ENCODE measurements at places on chromosomes 2 and 18.

GRCh38 chr2:157806426-157807077, 69.6 kb downstream of the ACVR1 start:
- DNase-seq: no peak

DNA sequence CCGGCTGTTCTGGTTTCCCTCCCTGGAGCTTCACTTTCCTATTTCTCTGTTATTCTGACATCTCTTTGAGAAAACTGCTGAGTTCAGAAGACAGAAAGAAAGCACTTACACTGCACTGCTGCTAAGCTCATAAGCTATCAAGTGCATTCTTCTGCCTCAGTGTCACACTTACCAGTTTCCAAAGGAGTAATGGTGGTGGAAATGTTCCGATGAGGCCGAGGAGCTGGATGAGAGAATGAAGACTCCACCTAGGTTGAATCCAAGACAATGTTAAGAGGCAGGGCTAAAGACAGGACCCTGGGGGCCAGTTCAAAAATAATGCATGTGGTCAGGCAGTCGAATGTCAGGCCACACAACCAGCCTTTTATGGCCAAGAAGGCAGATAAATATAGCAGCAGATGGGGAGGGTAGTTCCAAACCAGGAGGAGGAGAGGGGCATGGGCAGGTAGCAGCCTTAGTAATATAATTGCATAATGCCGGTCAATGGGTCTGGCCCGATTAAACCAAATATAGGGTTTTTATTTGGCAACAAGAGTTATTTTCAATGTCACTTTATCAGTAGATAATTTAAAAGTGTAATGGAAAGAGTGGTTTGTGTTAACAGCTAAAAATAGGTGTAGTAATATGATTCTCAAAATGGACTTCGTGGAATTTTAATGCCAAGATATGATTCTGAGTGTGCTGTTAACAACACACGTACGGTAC, at the start of gene MYOM1:
MYOM1 (minus strand) TSS at position 338 of the 705 bp plus-strand sequence. CDS start 4,745 bp downstream, outside the sequence.
- no peak for DNase-seq

- no peak for DNase-seq
Measured at GRCh38 chr18:39636931-39637330, 2071.3 kb upstream of the CELF4 start.

GRCh38 chr18:44681076-44681970, 635 bp downstream of the SETBP1 start:
- no peak for DNase-seq

DNA sequence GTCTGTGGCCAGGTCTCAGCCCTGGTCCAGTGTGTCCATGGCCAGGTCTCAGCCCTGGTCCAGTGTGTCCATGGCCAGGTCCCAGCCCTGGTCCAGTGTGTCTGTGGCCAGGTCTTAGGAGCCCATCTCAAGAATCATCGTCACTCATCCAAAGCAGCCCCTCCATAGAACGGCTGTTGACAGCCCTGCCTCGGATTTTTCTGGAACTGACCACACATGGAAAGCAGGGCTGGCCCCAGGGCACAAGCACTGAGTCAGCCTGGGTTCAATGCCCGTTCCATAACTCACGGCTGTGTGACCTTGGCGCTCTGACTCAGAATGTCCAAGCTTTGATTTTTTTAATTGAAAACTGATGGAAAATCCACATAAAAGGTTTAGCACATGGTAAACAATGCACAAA, 59.9 kb upstream of the SNTG2 start:
- no peak for DNase-seq

GRCh38 chr2:99864561-99865553, 277.5 kb downstream of the AFF3 start:
- DNase-seq: no peak

GRCh38 chr2:212726403-212726802, 187.8 kb upstream of the ERBB4 start:
- DNase-seq: no peak

DNA sequence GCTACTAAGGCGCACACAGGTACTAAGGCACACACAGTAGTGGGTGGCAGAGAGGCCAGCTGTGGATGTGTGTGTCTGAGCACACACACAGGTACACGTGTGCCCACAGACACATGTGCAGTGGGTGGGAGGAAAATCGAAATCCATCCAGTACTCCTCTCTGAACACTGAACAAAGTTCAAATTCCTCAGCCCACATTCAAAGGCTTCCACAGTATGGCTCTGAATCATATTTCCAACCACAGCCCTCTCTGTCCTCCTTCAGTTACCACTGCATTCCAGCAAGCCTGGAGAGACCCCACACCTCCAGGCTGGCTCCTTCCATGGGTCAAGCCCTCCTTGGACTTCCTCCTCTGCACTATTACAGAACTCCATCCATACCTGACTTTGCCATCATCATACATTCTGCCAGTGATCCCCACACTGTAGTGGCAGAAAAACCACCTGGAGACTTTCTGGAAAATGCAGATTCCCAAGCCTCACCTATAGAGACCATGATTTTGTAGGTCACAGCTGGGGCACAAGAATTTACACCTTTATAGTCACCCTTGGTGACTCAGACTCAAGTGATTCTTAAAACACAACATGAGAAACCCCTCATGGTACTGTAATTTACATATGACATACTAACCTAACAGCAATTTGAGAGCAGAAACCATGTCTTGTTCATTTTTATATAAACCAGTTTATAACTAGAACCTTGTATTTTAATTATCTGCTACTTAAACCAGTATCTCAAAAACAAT, 31.4 kb downstream of the EPG5 start:
- DNase-seq: no peak

- no peak for DNase-seq
Measured at GRCh38 chr2:174438146-174438886, 42.8 kb downstream of the SCRN3 start.

GRCh38 chr2:180115269-180115668, 108.2 kb upstream of the CWC22 start:
- no peak for DNase-seq

DNA sequence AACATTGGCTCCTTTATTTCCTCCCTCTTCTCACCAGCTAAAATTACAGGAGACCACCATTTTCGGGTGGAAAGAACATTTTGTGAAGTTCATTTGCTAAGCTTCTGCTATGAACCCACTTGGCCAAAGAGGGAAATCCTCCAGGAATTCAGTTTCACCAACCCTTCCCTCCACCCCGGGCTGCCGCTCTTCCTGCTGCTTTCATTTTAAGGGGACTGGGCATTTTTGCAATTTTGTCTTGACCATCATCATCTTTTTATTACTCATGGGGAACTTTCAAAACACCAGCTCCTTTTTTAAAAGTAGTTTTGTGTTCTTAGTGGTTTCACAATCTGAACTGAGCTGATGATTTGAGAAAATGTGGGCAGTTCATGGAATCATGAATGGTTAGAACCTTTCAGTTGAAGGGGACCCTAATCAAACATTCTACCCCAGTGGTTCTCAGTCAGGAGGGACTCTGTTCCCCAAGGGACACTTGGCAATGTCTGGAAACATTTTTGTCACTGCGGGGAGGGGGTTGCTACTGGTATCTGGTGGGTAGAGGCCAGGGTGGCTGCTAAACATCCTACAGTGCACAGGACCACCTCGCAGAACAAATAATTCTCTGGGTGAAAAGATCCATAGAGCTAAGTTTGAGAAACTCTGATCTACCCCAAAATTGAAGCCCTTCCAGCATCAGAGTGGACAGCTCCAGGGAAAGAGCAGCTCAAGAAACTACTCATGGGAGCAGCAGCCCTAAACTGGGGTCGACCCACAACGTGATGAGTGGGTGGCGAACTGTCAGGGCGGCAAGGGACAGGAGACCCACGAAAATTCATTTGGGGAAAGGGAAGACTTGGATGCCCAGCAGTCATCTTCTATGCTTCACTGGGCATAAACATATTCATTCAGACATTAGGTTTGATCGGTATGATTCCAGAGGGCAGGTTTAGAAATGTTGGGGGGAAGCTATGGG, 92.9 kb downstream of the ACKR3 start:
- DNase-seq: no peak

- no peak for DNase-seq
Measured at GRCh38 chr2:39481611-39482010, 44.5 kb upstream of the MAP4K3 start.

DNA sequence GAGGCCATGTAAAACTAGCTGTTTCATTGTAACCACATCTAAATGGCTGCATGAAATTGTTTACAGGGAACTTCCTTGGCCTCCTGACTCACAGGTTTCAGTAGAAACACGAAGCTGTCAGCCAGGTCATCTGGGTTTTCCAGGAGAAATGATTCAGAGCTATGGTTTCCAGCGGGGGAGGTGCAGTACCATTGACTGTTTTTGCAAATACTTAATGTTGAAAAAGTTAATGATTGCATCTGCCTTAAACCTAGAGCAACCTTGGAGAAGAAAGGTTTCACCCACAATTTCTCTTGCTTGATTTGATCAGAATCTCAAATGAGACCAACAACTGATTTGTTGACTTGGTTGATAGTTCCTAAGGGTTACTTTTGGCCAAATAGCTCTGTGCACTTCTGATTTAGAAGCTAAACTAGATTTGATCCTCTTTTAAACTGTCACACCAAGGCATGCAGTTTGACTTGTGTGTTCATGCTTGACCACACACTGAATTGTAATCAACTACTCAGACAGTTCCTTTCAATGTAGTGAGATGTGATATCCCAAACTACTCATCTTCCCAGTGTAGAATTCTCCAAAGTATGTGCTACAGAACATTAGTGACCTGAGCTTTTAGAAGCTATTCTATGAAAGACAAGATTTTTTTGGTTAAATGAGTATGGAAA, 193.5 kb upstream of the CHST9 start:
- no peak for DNase-seq

DNA sequence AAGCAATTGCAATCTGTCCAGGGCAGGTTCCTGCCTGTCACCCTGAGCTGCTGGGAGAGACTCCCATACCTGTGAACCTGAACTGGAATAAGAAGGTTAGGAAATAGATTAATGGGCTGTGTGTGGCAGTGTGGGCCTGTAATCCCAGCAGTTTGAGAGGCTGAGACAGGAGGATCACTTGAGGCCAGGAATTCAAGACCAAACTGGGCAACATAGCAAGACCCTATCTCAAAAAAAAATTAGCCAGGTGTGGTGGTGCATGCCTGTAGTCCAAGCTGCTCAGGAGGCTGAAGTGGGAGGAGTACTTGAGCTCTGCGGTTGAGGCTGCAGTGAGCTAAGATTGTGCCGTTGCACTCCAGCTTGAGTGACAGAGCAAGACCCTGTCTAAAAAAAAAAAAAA, 127.7 kb upstream of the DSEL start:
- DNase-seq: no peak

GRCh38 chr2:174495365-174496012, 8.7 kb upstream of the GPR155 start:
- no peak for DNase-seq

DNA sequence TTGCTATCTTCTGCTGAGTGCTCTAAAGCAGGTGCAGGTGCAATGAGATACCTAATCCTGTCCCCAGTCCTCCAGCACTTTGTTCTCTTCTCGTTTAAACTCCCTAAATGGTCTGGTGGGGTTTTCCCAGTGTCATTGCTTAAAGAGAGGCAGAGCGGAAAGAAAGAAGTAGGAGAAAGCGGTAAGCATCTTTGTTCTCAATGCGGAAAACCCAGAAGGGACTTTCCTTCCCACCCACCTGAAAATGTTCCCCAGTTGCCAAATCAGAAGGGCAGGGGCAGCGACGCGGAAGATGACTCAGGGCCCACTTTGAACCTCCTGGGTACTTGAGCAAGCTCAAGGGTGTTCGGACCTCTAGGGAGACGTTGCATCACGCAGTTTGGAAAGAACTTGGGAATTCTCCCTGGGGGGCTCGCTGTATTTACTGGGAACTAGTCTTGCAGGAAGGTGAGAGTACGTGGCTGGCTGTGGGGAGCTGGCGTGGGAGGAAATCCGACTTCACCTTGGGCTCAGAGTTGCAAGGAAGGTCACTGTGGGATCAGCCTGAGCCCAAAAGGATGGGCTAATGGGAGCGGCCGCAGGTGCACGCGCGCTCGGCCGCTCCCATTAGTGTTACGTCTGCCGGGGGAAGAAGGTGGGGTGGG, 589 bp upstream of the SGPP2 start:
- DNase-seq: peak; percentile 49

- DNase-seq: no peak
Measured at GRCh38 chr2:98771264-98771663, 40.3 kb upstream of the MGAT4A start.

- no peak for DNase-seq
Measured at GRCh38 chr18:49400398-49401072, 59.9 kb downstream of the DYM start.

GRCh38 chr2:2721296-2721835, 390.3 kb upstream of the MYT1L start:
- no peak for DNase-seq

GRCh38 chr2:70069049-70069448, 18.2 kb upstream of the PCBP1 start:
- peak; percentile 50 for DNase-seq

GRCh38 chr2:25274868-25275574, 66.7 kb downstream of the DNMT3A start:
- peak; percentile 55 for DNase-seq

GRCh38 chr18:53489266-53489665, 735.2 kb downstream of the MBD2 start:
- DNase-seq: no peak

DNA sequence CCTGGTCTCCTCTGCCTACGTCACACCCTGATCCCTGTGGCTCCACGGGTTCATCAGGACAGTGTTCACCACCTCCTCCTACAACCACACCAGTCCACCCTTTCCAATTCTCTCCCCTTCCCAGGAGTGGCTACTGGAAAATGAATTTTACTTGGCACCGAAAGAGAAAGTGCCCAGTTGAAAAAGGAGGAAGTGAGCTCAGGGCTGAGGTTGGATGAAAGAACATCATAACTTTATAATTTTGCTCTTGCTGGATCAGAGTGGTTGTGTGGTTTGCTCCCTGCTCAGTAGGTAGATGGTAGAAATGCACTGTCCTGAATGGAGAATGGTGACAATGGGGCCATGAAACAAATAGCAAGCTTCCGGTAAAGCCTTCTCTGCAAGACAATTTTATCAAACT, 140.3 kb upstream of the DDX18 start:
- no peak for DNase-seq

- DNase-seq: no peak
Measured at GRCh38 chr2:99821572-99821971, 320.8 kb downstream of the AFF3 start.

DNA sequence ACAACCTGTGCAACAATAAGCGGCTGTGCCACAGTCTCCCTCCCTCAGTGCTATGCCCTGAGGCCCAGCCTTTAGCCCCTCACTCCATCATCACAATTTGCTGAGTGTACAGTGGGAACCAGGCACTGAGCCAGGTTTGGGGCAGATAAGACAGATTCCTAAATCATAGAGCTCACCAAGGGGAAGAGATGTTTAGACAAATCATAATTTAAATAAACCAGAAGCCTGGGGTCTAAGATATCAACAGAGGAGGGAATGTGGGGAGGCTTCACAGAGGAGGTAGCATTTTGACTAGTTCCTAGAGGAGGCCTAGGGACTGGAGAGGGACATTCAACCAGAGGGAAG, 139.3 kb upstream of the EPAS1 start:
- DNase-seq: no peak

Data from stimulated activated CD4-positive, alpha-beta T cell treated with anti-CD3 and anti-CD28 coated beads, Interleukin-12 subunit alpha, Interleukin-12 subunit beta, amount 100 ng/mL, for 4 hours (primary cell).